ENCODE measurements at places on chromosomes 1 and 21.

DNA sequence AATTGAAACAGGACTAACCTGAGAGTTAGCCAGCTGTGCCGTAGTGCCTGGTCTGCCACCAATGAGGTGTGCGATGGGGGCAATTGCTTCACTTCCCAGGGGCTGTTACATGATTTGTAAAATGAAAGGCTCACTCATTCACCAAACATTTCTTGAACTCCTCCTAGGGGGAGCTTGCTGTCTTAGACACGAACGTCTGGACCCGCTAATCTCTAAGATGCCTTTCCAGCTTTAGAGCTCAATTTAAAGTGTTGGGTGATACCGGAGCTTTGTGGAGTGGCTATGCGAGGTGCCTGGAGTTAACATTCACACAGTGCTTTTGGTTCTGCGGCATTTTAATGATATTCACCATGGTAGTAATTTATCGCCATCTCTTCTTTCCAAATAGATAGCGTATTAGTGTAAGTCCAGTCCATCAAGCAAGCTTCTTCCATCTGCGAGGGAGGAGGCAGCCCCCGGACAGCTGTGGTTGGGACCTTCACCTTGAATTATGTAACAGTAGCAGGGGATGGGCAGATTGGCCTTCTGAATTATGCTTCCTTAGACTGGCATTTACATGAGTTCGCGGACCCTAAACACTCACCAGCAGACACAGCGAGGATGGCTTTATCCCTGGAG lies 179.9 kb downstream of the ADSS2 start:
- ATAC-seq = no peak

DNA sequence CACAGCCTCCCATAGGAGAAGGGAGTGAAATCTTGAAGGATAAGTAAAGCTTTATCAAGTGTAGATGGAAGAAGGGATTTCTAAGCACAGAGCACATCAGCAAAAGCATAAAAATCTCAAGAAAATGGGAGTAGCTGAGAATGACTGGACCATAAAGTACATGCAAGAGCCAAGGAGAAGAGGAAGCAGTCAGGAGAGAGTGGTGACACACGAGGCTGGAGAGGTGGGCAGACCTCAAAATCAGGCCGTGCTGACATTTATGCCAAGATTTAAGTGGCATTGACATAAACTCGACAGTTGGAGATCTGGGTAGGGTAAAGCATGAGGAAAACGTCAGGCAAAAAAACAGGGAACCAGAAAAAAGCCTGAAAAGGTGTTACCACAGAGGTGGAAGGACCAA lies 62.3 kb downstream of the GFI1 start:
- no peak for ATAC-seq

- ATAC-seq = no peak
These were observed 216.3 kb downstream of the COL11A1 start for GRCh38 chr1:102891868-102892625.

- ATAC-seq = no peak
These were observed 79.5 kb downstream of the SDCCAG8 start for GRCh38 chr1:243335292-243335691.

- ATAC-seq = no peak
These were observed 23.4 kb downstream of the SLC30A10 start for GRCh38 chr1:219904934-219905333.

- ATAC-seq = no peak
These were observed 13.4 kb upstream of the KIAA1614 start for GRCh38 chr1:180899262-180899661.

DNA sequence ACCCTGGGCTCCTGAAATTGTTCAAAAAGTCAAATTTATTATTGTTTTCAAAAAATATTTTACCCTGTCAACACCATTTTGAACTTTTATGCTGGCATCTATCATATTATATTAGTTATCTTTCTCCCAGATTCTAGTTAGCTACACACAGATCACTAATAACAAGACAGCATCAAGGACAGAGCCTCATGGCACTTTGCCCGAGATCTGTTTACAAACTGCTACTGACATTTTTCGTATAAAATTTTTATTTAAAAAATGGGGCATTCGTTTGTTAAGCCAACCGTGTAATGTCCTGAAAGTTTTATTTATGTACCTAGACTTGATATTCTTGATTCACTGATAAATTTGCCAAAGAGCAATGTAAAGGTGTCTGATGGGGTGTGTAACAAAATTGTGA lies 78.1 kb downstream of the PLPPR5 start:
- no peak for ATAC-seq

- ATAC-seq = no peak
These were observed 98.6 kb upstream of the PLD5 start for GRCh38 chr1:242623119-242623518.

DNA sequence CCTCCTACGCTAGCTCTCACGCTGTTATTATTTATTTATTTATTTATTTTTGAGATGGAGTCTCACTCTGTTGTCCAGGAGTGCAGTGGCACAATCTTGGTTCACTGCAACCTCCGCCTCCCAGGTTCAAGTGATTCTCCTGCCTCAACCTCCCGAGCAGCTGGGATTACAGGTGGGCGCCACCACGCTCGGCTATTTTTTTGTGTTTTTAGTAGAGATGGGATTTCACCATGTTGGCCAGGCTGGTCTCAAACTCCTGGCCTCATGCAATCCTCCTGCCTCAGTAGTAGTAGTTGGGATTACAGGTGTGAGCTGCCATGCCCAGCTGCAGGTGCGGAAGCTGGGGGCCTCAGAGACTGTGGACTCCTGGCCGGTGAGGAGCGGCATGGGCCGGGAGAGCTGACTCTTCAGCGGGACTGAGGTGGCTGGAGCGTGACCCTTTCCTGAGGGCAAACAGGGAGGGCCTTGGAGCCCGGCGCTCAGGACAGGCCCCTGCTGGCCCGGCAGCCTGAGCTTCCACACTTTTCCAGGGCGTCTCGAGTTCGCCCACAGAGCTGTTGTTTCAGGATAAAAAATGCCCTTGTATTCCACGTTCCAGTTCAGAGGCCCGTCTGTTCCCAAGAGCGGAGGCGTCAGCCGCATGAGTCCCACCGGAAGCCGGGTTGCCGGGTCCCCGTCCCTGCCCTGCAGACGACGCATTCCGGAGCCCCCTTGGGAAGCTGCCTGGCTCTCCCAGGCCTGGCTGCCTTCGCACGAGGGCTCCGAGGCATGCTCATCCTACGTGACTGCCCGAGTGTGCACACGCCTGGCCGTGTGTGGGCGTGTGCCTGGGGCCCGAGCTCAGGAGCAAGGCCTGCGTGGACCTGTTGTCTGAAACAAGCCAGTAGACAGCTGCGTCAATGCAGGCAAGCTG lies 126.2 kb downstream of the SIK1 start:
- ATAC-seq = no peak

GRCh38 chr21:31726407-31726806 lies 5.5 kb downstream of the SCAF4 start:
- ATAC-seq = no peak

GRCh38 chr1:43933386-43934100 lies at the start of gene ARTN:
TSS of gene ARTN (plus strand) at chr1:43933801. CDS start at chr1:43935657, 1,856 bp downstream.
- no peak for ATAC-seq

GRCh38 chr1:15756143-15757015 lies 2.2 kb upstream of the FBLIM1 start:
- ATAC-seq = no peak

DNA sequence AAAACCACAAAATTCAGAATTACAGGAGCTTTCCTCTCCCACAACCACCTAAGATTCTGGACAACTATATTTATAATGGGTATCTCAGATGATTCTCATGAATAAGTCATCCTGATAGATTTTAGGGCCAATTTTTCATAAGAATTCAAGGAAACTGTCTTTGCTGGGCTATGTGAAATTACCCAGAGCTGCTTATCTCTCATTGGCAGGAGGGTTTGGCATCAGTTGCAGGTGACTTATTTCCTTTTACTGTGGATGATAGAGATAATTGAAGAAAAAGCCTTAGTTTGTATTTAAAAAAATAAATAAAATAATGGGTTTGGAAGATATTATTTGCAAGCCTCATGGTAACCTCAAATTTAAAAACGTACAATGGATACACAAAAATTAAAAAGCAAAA lies 38.2 kb upstream of the WDR26 start:
- no peak for ATAC-seq

DNA sequence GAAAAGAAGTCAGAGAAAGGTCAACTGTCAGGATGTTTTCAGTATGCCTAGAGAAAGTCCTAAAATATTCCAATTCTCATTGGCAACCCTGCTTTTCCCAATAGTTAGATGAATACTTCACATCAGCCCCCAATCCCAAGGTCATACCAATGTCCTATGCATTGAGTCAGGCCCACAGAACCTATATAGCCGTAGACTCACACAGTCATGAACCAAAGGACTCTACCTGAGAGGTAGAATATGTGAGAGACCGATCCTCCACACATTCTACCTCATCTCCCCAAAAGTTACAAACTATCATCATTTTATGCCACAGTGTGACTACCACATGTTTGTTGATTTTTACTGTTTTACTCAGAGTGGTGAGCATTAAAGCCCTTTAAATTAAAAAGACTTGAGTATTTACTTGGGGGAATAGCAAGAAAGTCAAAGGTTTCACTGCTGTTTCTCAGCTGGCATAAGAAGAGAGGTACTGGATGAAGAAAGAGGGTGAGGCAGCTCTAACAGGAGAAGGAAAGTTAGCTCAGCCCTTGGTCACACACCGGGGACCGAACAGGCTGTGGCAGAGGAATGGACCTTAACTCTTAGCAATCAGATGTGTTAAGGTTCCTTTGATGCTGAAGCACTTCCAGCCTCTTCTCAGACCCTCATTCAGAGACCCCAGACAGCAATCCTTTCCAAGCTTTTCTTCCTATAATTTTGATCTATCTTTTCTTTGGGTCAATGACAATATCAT lies 937 bp downstream of the CD48 start:
- no peak for ATAC-seq

DNA sequence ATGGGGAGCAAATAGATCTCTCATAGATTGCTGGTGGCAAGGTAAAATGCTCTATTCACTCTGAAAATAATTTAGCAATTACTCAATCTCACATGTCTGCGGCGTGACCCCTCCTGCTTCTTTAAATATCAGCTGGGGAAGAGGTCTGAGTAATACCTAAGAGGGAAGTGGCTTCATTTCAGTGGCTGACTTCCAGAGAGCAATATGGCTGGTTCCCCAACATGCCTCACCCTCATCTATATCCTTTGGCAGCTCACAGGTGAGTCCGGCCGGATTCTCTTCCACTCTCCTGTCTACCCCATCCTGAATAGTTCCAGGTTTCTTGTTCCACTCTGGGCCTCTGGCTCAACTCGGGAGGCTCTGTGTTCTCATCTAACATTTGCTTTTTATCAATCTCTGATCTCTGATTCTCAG lies at the start of gene SLAMF7:
Gene SLAMF7, plus strand, starts transcription at position 150 of the 414 bp plus-strand sequence. Its CDS starts 55 bp downstream, at position 205.
- peak; percentile 91 for ATAC-seq

DNA sequence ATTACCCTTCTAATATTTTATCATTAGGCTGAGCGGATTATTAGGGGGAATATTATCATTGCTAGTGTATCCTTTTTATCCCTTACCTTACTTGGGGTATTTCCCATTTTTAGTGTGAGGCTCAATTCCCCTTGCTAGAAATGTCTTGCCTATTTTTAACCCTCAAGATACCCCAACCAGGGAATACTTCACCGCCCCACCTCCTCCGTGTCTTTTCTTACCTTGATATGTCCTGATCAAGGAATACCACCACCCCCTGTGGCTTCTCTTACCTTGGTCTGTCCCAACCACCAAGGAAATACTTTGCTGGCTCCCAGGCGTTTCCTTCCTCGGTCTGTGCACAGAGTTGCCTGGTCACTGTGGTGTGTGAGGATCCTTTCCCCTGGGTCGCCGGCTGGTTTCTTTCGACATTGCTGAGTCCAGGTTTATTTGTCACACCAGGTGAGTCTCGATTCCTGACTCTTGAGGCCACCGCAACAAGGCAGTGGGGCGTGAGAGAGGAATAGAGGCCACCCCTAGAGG lies 57.8 kb downstream of the SERINC2 start:
- no peak for ATAC-seq

DNA sequence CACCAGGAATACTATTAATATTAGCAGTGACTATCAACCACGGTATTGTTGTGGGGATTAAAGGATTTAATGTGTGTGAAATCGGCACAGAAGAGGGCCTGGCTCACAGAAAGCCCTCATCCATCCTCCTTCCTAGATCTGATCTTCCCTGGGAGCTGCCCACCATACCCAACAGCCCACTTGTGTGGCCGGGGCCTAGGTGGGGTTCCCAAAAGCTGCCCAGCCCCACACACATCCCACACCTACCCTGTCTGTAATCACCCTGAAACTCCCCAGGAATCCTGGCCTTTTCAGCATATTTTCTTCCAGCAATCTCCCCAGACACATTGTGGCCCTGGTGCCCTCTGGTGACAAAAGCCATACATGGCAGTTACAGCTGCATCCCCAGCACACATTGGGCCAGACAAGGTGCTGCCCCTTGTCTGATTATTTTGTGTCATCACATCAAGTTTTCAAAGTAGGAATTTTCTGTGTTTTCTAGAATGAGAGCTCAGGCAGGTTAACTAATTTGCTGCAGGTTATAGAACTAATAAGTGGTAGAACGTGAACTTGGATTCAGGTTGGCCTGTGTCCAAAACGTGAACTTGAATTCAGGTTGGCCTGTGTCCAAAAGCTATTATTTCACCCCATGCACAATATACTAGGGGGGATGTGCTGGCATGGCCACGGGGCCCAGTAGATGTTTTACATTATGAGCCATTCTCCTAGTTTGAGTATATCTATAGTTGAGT lies 5.3 kb upstream of the SLC6A9 start:
- ATAC-seq = peak; percentile 76

DNA sequence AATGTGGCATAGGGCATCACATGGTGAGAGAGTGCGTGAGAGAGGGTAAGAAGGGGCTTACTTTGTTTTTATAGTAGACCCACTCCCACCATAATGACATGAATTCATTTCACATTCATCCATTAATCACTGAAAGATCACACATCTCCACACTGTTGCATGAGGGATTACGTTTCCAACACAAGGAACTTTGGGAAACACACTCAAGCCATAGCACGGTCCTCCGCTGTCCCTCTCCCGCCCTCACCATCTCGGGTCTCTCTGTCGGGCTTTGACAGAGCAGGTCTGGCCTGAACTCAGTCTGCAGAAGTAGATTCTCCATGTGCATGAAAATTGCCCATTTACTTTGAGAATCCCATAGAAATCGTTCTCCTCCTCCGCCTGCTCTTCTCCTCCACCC lies 312.2 kb downstream of the MATN1 start:
- ATAC-seq = no peak

- no peak for ATAC-seq
These were observed 176.4 kb downstream of the ETS2 start for GRCh38 chr21:38982096-38982495.

GRCh38 chr1:225362805-225363204 lies 65.0 kb downstream of the LBR start:
- no peak for ATAC-seq

GRCh38 chr21:16280686-16281091 lies 550.9 kb downstream of the USP25 start:
- ATAC-seq = no peak

DNA sequence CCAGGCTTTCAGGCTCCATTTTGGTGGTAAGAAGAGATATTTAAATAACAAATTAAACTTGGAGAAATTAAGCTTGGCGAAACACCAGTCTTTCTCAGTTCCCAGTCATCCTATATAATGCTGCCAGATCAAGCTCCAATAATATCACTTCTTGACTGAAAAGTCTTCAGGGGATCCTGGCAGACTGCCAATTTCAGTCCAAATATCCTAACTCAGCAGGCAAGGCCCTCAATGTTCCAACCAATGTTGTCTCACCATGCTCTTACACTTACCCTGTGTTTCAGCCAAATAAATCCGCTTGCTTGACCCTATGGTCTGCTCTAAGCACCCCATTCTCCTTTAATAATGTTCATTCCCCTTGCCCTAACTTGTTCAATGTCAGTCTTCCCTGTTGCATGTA lies 39.9 kb upstream of the BCL10 start:
- ATAC-seq = no peak

- no peak for ATAC-seq
These were observed 45.0 kb upstream of the C1orf53 start for GRCh38 chr1:197857477-197857876.

GRCh38 chr1:60136395-60136794 lies 62.8 kb upstream of the C1orf87 start:
- no peak for ATAC-seq

Measured in stimulated activated memory B cell treated with anti-CD40 and anti-IgM and Interleukin-4, amounts not matched to agents 10 μg/mL and 1 μg/mL and 100 μg/mL, for 72 hours (primary cell).